ENCODE measurements at places on chromosomes 12 and 14.

DNA sequence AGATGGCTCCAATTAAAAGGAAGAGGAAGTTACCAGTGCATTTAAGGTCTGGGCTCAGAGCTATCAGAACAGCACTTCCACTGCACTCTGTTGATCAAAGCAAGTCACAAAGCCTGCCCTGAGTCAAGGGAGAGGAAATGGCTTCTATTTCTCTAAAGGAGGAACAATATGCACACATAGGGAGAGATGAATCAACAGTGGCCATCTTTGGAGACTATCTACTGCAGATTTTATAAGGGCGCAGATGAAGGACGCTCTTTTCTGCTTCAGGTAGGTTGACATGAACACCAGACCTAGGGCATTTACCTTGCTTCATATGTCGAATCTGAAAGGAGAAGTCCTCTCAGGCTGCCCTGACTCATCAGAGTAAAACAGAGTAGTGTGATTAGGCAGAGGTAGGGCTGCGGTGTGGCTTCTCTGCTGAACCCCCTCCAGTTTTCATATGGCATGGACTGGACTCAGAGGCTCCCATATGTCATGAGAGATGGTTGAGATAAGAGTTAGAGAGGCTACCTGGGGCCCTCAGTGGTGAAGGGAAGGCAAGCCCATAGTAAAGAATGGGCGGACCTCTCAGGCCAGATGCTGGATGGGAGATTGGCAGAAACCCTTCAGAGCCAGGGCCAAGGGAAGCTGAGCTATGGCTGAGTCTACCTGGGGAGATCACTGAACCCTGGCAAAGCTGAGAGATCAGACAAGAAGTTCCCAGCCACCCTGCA is 84.4 kb downstream of the ARF6 start:
- DNase-seq = no peak

GRCh38 chr14:67440513-67440912 is 28.5 kb upstream of the PLEK2 start:
- DNase-seq = no peak

DNA sequence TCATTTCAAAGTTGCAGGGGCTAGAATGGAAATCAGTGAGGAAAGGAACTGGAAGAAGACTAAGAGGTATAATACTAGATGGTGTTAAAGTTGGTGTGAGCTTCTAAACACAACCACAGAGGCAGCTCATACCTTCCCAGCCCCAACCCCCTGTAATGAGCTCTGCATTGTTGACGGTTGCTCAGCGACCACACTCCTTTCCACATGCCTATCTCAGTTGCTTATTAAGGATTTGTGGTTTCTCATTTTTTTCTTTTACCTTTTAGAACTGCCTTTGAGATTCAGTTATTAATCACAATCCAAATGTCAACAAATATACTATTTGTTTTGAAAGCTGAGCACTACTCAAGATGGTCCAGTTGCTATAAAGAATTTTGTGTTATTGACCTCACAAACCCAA is 62.1 kb upstream of the KIF21A start:
- no peak for DNase-seq

- no peak for DNase-seq
Observed at GRCh38 chr14:77256694-77257093, 14.3 kb downstream of the NGB start.

- DNase-seq = no peak
Observed at GRCh38 chr12:75196865-75197264, 12.8 kb downstream of the KCNC2 start.

- no peak for DNase-seq
Observed at GRCh38 chr12:130602251-130602650, 113.8 kb downstream of the RIMBP2 start.

- DNase-seq = no peak
Observed at GRCh38 chr14:35822501-35822900, 3.6 kb upstream of the BRMS1L start.

GRCh38 chr14:51023964-51024363 is 70.9 kb downstream of the TRIM9 start:
- peak; percentile 87 for DNase-seq

DNA sequence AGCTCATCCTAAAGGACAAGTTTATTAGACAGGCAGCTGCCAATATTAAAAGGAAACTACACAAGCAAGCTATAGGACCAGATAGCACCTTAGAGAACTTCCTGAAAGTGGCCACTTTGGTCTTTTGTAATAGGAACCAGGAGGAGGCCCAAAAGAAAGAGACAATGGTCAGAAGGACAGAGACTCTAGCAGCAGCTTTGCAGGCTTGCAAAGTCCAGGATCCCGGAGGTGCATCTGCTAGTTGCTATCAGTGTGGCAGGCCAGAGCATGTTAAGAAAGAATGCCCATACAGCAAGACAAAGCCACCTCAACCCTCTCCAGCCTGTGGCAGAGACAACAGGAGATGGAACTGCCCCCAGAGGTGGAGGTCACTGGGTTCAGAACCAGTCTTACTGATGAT is 23.4 kb downstream of the APOBEC1 start:
- no peak for DNase-seq

DNA sequence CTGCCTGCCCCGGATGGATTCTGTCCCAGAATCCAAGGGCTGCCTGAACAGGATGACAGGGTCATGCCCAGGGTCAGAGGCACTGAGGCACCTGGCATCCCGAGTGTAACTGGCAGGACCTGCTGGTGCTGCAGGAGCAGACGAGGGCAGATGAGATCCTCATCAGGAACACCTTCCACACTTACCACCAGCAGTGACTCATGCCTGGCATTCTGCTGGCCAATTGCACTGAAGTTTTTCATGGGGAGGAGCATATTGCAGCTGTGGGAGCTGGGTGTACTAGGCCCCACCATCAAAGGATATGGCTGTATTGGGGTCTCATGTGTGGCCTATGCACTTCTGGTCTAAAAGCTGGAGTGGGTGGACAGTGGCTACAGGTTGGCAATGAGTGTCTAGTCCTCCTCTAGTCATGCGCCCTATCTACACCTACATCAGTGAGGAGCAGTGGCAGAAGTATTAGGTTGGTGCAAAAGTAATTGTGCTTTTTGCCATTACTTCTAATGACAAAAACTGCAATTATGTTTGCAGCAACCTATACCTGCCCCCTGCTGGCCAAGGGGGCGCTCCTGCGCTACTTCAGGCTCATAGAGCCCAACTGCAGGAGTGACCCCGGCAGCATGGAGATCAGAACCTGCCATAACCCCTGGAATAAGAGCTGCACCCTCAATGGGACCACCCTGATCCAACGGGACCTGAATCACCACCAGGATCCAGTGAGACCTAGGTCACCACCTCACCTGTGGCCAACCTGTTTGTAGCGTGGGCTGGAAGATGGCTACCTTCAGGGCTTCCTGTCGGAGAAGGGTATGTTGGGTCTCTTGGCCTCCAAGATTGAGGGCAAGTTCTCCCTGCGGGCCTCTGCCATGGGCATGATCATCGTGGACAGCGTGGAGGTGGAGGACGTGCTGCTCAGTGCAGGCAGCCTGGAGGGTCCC is 8.0 kb upstream of the C12orf42 start:
- no peak for DNase-seq

GRCh38 chr12:108399514-108399913 is 60.4 kb upstream of the CMKLR1 start:
- peak; percentile 32 for DNase-seq

Measured in putamen (tissue), 1 donor.